ENCODE measurements at places on chromosomes 13 and 19.

DNA sequence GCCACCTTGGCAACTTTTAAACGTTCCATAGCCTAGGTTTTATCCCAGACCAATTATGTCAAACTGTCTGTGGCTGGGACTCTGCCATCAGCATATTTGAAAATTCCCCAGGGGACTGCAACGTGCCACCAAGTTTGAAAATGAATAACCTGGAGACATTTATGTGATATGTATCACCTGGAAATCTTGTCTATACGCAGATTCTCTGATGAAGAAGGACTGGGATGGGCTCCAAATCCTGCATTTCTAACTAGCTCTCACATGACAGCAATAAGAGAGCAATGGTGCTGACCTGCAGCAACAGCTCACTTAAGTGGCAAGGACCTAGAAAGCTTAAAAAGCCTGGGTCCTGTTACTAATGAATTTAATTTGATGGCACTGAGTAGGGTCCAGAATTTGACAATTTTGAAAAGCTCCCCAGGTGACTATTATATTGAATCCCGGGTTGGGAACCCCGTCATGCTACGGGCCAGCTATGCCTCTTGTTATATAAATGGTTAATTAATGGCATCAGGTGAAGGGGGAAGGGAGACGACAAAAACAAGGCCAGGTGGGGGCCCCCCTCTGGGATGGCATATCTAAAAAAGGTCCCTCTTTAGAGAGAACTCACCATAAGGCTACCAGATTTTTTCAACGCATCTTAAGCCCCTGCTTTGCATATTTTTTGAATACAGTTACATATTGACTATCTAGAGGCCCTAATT, 213.7 kb downstream of the ZIC5 start:
- no peak for DNase-seq

- no peak for DNase-seq
These were observed 38.7 kb upstream of the C1QTNF9 start for GRCh38 chr13:24270639-24271141.

GRCh38 chr19:5231857-5232678, 108.5 kb downstream of the PTPRS start:
- DNase-seq: no peak

- no peak for DNase-seq
These were observed 33.6 kb downstream of the MTMR6 start for GRCh38 chr13:25253702-25254101.

- DNase-seq: no peak
These were observed 305.0 kb downstream of the ZNF536 start for GRCh38 chr19:30676990-30677679.

Data from stimulated activated CD8-positive, alpha-beta memory T cell treated with anti-CD3 and anti-CD28 coated beads, Interleukin-4, amount 100 ng/mL, for 24 hours (primary cell).